ENCODE measurements at places on chromosomes 11 and 22. TPM values are rescaled to one million over a fixed set of nuclear protein-coding genes. Genes with fewer than 3 reads are reported as not detected.

Gene SOX10
- 1.9 TPM for total RNA-seq

Gene OR2D2
- not detected for total RNA-seq

Gene RFPL2
- not detected for total RNA-seq

DNA sequence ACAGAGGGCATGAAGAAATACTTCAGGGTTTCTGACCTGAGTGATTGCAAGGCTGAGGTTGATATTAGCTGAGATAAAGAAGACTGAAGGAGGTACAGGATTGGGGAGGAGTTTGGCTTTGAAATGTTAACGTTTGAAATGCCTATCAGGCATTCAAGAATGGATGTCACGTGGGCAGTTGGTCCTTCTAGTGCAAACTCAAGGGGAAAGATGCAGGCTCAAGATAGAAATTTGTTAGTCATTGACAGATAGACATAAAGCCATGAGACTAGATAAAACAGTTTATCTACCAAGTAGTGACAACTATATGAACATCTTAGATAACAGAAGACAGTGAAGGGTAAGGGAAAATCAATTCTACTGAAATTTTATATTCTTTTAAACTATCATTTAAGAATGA is 23.1 kb downstream of the TTC17 start:
- DNase-seq = no peak

DNA sequence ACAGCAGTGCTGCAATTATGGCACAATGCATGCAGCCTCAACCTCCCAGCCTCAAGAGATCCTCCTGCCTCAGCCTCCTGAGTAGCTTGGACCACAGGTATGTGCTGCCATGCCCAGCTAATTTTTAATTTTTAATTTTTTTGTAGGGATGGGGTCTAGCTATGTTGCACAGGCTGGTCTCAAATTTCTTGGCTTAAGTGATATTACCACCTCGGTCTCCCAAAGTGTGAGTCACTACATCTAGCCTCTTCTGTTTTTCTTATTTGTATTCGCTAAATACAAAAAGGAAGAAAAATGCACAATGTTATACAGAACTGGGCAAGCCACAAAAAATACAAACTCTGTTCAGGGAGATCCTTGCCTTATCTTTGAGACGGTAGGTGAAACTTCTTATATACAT is 62.1 kb downstream of the DDI1 start:
- no peak for DNase-seq

Gene LRRC32
- total RNA-seq = 32.5 TPM

DNA sequence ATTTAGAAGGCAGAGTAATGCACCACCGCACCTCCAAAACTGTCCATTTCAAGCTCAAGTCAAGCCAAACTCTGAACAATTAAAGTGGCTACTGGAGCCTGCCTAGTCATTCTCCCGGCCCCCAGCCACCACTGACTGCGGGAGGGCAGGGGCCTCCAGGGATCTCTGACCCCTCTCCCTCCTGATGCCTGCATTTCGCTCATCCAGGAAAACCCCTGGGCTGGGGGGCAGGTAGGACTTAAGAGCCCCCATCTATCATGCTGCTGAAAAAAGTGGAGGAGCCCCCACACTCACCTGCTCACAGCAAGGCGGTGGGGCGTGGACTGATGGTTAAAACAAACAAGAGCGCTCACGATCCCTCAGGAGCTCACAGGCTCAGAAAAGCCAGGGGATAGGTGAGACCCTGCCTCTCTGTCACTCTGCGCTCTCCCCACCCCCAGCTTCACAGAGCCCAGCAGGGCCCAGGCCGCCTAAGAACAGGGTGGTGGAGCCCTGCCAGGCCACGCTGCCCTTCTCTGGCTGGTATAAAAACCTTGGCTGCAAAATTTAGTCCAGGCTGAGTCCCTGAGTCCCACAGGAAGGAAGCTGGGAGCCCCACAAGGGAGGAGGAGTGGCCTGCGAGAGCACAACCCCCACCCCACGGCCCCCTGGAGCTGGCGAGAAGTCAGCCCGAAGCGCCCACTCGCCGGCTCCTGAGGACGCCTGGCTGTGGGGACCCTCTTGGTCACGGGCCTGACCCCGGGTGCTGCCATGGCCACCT is 21.0 kb upstream of the MOB2 start:
- peak; percentile 71 for DNase-seq

Gene HEPHL1
- total RNA-seq = not detected

- DNase-seq = no peak
These were observed 4.4 kb downstream of the TRIOBP start for GRCh38 chr22:37701141-37701786.

GRCh38 chr11:86632499-86633269 is 39.7 kb downstream of the ME3 start:
- no peak for DNase-seq

DNA sequence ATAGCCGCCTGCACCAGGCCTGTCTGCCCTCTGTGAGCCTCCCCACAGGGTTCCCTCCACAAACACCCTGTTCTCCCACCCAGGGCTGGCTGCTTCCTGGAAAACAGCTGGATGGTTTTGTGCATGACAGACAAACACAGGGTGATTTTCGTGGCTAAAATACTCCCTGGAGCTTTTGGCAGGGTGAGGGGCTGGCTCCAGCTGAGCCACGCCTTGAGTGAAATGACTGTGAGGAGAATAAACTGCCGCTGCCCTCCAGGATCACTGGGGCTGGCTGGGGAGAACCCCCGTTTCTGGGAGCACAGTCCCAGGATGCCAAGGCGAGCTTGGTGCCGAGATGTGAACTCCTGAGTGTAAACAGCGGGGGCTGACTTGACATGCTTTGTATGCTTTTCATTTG is 20.3 kb upstream of the PPP6R3 start:
- DNase-seq = no peak

- no peak for DNase-seq
These were observed 9.8 kb downstream of the POU2AF3 start for GRCh38 chr11:111308140-111308539.

GRCh38 chr11:19817265-19817851 is 104.7 kb downstream of the NAV2 start:
- DNase-seq = no peak

DNA sequence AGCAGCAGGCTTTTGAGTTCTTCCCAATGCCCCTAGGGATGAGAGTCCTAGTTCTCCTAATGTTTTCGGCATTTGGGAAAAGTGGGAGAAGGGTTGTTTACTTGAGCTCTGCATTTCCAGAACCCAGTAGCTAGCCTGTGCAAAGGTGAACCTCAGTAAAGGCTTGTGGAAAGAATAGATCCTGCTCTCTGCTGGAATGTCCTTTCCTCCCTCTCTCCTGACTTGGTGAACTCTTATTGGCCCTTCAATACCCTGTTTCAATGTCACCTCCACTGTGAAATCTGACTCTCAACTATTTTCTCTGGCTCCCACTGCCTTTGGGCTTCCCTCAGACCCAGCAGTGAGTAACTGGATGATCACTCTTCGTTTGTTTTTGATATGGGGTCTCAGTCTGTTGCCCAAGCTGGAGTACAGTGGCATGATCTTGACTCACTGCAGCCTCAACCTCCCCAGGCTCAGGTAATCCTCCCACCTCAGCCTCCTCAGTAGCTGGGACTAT is 2.4 kb upstream of the UVRAG start:
- DNase-seq = no peak

DNA sequence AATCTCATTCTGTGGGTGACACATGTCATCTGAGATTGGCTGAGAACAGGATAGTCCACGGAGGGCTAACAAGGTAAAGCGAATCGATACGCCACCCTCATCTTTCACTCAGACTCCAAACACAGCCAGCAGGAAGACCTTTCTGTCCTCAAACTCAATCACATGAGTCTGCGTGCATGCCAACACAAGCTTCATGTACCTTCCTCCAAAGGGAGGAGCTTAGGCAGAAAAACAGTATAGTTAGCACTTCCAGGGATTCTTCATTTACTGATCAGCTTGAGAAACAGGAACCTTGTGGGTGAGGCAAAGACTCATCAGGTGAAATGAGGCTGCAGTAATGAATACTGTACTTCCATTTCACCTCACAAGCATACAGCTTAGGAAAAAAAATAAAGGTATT is 767.1 kb upstream of the API5 start:
- DNase-seq = no peak

DNA sequence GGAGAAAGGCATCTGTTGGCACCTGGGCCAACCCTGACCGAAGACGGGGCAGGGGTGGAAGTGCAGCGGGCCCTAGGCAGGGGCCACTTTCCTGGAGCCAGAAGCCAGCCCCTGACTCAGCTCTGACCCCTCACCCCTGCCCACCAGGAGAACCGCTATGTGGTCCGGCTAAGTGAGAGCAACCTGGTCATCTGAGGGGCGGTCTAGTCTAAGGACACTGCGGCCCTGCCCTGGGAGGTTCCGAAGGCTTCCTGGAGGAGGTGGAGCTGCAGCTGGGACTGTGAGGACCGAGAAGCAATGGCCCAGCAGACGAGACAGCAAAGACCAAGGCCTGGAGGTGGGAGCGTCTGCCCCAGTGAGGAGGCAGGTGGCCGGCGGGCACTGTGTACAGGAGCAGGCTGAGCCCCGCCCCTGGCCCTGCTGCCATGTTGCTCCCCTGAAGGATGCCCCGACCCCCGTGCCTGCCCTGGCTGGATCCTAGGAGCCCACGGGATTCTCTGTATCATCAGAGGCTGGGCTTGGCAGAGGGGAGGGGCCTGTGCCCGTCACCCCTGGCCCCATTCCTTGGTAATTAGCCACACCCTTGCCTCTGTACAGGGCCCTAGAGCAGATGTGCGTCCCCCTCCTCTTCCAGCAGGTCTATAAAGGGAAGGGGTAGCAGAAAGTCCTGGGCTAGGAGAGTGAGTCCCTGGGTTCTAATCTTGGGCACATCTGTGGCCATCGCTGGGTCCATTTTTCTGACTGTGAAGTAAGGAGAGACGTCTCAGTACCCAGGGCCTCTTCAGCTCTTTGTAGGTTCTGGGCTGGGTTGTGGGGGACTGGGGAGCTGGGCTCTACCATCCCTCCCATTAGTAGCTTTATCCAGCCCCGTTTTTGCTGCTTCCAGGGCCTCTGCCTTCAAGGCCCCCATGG is 19.4 kb downstream of the RELT start:
- DNase-seq = no peak

GRCh38 chr11:5289696-5290095 is 12.1 kb downstream of the OR51B4 start:
- no peak for DNase-seq

GRCh38 chr11:15672825-15673224 is 558.1 kb downstream of the INSC start:
- no peak for DNase-seq

- DNase-seq = no peak
These were observed 626.3 kb upstream of the LRRC4C start for GRCh38 chr11:42085736-42086135.

Gene INCENP
- total RNA-seq = 10.5 TPM

Gene MMP11
- total RNA-seq = 28.0 TPM

DNA sequence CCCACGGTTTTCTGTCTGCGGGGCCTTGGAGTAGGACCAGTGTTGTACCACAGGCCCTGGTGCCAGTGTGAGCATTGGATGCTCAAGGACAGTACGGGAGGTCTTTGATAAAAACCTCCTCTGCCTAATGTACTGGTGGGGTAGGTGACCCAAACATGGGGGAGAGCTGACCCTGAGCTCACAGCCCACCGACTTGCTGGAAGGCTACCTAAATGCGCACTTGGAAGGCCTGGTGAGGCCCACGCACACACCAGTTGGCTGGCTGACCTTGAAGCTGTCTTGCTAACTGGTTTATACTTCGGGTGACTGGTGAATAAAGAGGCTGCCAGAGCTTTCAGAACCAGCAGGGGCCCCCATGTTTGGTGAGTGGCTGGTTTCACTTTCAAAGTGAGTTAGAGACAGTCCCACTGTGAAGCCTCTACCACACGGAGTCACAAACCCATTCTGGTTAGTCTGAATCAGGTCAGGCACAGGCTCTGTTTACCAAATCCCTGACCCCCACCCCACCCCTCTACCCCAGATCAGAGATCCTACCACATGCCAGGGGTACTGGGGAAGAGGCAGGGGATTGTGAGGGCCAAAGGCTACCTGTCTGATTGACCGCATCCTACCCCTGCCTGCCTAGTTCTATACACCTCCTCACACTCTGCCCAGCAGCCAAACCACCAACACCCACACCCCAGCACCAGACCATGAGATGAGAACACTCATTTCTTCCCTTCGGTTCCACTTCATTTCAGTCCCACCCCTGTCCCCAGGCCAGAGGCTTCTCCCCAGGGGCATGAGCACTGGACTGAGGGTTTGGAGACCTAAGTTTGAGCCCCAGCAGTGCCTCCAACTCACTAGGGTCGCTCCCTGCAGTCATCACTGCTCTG is 12.7 kb upstream of the IL2RB start:
- DNase-seq = peak; percentile 25

DNA sequence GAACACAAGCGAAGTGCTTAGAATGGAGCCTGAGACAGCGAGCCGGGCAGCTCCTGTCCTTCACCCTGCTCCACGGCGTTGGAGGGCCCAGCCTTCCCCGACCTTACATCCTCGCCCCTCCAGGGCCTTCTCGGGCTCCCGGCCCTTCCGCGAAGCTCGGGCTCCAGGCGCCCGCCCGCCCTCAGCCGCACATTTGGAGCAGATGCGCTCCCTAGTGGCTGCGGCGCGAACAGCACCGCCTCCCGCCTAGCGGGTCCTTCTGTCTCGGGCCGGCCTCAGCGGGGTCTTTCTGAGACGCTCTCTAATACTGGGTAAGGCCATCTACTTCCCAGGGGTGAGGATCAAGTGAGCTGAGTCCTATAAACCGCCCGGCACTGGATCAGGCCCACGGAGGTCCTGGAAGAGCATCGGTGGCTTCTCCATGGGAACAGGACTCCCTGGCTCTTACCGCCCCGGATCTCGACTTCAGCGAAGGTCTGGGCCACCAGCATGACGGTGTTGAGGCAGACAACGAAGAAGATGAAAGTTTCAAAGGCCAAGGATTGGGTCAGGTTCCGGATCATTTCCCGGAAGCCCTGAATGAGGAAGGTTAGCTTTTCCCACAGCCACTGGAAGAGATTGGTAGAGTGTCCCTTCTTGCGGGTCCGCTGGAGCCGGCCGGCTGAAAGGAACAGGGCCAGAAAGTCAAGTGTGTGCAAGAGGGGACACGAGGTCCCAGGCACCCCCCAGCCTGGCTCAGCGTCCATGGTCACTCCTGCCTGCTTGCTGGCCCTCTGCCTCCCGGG is 3.7 kb downstream of the CATSPER1 start:
- peak; percentile 82 for DNase-seq

Gene SLC5A12
- total RNA-seq = not detected

- no peak for DNase-seq
These were observed 79.7 kb downstream of the SHANK2 start for GRCh38 chr11:71172680-71173079.

GRCh38 chr22:44730022-44730393 is 22.4 kb upstream of the ARHGAP8 start:
- DNase-seq = no peak

- no peak for DNase-seq
These were observed 7.4 kb upstream of the CARD16 start for GRCh38 chr11:105052487-105052886.

DNA sequence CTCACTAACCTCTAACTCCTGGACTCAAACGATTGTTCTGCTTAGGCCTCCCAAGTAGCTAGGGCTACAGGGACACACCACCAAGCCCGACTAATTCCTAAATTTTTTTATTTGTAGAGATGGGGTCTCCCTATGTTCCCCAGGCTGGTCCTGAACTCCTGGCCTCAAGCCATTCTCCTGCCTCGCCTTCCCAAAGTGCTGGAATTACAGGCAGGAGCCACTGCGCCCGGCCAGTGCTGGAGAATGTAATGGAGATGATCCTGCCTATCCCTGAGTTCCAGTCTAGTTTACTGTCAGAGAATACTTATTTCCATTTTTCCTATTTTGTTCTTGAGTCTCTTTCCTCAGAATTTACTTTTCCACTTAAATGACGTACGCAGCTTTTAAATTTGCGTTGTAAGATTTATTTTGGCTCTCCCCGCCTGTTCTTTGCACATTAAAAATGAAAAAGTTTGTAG is at the start of gene CHEK1:
Gene CHEK1 (plus strand): TSS at position 408 of the 458 bp plus-strand sequence. CDS start 1,606 bp downstream, outside the sequence.
- DNase-seq = peak; percentile 34

- no peak for DNase-seq
These were observed 14.7 kb downstream of the GATD1 start for GRCh38 chr11:762421-763072.
